ENCODE measurements at places on chromosomes 16 and 17.
A peak's percentile ranks its signal among the peaks of the same experiment; 100 is the strongest.

- no peak for DNase-seq
These were observed 30.2 kb upstream of the JPT2 start for GRCh38 chr16:1647856-1648255.

GRCh38 chr17:76485569-76485968 lies 15.7 kb downstream of the RHBDF2 start:
- no peak for DNase-seq

- DNase-seq = no peak
These were observed 9.2 kb upstream of the CCL13 start for GRCh38 chr17:34347063-34347462.

- DNase-seq = no peak
These were observed 13.0 kb downstream of the ALOX15B start for GRCh38 chr17:8051831-8052230.

- no peak for DNase-seq
These were observed 7.6 kb upstream of the GFAP start for GRCh38 chr17:44922746-44923470.

GRCh38 chr17:40103071-40103661 lies 2.8 kb upstream of the NR1D1 start:
- no peak for DNase-seq

GRCh38 chr16:30874244-30874820 lies 19.5 kb downstream of the BCL7C start:
- DNase-seq = no peak

- no peak for DNase-seq
These were observed 11.1 kb downstream of the PITPNM3 start for GRCh38 chr17:6545291-6545690.

- no peak for DNase-seq
These were observed 1.0 kb downstream of the VEZF1 start for GRCh38 chr17:57986841-57987580.

- no peak for DNase-seq
These were observed 54.8 kb upstream of the CRISPLD2 start for GRCh38 chr16:84764970-84765369.

GRCh38 chr17:82101767-82102679 lies 4.0 kb upstream of the FASN start:
- DNase-seq = no peak

- peak; percentile 38 for DNase-seq
These were observed 13.2 kb upstream of the AURKB start for GRCh38 chr17:8223356-8224126.

DNA sequence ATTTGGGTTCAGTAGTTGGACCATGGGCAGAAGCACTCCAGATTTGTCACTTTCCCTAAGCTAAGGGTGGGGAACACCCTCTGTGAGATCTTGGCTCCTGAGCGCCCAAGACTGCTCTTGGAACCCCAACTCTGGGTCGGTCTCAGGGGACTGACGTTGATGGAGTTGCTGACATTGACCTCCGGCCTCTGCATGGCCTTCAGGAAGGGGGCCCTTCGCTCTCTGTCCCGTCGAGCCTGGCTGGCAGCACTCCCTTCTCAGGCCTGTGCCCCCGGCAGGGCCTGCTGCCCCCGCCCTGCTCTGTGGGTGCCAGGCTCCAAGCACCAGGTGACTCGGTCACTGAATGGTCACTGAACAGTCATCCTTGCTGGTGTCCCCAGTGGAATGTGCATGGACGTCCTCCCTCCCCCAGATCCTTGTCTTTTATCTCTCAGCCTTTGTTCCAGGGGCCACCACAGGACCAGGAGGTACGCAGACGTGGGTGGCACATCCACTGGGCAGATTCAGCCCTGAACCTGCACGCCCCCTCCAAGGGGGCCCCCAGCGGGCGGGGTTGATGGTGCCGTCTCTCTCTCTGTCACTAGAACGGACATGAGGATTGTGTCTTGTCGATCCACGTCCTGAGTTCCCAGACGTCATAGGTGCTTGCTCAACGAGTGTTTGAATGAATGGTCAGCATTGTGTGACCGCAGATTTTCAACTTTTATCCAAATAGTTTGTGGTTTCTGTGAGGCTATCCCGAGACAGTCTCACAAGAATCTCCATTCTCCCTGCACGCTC lies 314.5 kb downstream of the SEC14L1 start:
- no peak for DNase-seq

GRCh38 chr17:4492721-4493561 lies 5.7 kb upstream of the SPNS2 start:
- DNase-seq = no peak

DNA sequence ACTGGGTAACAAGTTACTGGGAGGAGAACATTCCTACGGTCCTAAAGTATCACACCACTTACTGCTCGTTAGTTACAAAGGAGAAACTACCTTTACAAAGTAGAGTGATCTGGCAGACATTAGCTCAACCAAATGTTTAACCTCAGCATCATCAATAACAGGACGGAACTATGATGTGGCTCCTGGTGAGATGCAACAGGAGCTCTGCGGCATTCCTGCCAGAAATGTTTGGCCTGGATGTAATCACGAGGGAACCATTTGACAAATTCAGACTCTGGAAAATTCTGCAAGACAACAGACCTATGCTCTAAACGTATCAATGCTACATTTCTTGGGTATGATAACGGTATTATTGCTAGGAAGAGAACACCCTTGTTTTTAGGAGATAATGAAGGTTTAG lies 80.4 kb downstream of the MRM3 start:
- no peak for DNase-seq

DNA sequence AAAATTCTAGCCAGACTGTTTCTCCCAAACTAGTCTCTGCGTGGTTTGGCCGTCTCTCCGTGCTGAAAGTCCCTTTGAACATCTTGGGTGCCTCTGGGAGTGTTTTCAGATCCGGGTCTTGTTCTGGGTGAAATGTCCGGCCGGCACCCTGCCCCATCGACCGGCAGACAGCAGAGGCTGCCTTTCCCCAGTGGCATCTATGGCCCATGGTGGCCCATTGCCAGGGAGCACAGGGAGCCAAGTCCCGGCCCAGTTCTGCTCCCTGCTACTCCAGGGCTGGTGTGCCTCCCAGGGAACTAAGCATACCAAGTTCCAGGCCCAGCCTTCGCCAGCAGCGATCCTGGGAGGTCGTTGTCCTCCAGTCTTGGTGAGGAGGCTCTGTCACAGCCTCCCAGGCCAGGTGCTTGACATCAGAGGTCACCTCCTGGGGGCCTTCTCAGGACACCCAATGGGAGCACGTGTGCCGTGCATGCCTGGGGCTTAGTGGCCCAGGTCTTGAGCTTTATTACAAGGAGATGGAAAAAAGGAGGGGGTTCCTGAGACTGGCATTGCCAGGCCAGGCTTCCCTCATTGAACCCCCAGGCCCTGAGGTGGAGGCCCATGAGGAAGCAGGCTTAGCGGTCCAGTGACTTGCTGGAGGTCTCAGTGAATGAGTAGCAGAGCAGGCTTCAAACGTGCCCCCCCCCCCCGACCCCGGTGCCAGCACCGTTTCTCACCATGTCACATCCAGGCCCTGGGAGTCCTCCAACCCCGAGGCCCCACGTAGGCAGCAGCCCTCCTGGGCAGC lies 54.0 kb downstream of the PGS1 start:
- DNase-seq = no peak

GRCh38 chr17:19354748-19355147 lies 7.8 kb downstream of the B9D1 start:
- no peak for DNase-seq

DNA sequence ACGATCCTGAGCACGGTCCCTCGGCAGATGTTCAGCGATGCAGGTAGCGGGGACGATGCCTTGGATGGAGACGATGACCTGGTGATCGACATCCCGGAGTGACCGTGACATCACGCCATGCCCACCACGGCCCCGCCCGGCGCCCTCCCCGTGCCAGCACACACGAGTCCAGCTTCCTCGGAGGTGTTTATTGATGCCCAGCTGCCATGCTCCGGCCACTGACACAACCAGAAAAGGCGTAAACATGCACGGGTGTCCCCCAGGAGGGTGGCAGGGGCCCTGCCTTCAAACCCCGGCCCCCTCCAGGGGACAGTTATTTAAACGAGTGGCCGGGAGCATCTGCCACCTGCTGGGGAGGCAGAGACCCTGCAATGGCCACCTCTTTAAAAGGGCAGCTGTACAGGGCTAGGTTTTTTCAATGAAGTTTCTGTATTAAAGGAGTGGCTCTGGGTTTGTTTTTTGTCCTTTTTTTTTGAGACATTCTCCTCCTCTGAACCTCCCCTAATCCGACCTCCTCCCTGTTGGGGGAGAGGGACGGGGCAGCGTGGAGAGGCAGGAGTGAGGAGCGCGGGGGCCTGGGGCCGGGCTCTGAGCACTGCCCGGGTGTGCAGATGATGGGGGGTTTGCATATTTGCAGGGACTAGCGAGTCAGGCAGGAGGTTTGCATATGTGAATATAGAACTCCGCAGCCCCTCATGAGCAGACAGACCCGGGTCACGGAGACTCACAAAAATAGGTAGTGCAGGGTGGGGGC lies 5.3 kb downstream of the DOC2A start:
- DNase-seq = no peak

GRCh38 chr17:65222214-65222738 lies 85.1 kb downstream of the RGS9 start:
- DNase-seq = no peak

DNA sequence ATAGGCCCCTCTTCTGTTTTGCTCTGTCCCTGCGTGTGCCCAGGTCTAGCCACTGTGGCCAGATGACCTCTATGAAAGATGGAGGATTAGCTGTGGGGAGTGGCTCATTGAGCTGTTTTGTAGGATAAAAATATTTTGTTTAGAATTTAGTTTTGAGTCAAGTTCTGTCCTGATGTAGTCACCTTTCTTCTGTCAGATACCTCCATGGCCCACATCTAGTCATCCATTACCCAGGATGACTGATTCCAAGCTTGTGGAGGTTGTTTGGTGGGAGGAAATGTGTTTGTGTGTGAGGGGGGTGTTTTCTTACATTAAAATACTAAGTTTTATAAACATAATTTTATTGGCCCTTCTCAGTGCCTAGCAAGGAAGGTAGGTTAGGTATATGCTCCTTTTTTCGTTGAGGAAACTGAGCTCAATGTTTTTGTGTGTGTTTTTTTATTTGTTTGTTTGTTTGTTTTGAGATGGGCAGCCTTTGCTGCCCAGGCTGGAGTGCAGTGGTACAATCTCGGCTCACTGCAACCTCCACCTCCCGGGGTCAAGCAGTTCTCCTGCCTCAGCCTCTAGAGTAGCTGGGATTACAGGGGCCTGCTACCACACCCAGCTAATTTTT lies 16.3 kb downstream of the SNX11 start:
- no peak for DNase-seq

- no peak for DNase-seq
These were observed 177.3 kb downstream of the CYB561 start for GRCh38 chr17:63268827-63269226.

GRCh38 chr17:8451933-8452614 lies 16.4 kb downstream of the NDEL1 start:
- DNase-seq = no peak

DNA sequence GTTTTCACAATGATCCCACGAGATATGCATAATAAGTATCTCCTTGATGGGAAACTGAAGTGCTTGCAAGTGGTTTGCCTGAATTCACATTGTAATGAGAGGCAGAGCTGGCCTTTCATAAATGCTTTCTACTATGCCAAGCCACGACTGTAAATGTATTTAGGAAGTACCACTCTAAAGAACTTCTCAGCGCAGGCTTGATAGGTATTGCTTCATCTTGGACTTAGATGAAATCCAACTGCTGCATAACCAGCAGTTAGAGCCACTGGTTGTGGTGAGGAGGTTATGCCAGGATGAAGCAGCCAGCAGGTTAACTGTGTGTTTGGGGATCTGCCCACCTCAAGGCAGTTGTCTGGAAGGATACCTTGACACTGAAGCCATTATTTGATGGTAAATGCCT lies 26.8 kb downstream of the MARCHF10 start:
- no peak for DNase-seq

GRCh38 chr17:42067371-42068091 lies 17.1 kb upstream of the C17orf113 start:
- peak; percentile 68 for DNase-seq

DNA sequence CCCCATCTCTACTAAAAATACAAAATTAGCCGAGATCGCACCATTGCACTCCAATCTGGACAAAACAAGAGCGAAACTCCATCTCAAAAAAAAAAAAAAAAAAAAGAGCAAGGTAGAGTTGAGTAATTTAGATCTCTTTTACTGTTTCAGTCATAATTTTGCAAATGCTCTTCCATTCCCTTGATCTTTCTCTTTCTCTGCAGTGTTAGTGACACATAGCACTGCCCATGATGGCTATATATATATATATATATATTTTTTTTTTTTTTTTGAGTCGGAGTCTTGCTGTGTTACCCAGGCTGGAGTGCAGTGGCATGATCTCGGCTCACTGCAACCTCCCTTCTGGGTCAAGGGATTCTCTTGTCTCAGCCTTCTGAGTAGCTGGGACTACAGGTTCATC lies 12.2 kb upstream of the PHOSPHO1 start:
- no peak for DNase-seq

- DNase-seq = no peak
These were observed 17.1 kb upstream of the RHOT1 start for GRCh38 chr17:32124985-32125847.

DNA sequence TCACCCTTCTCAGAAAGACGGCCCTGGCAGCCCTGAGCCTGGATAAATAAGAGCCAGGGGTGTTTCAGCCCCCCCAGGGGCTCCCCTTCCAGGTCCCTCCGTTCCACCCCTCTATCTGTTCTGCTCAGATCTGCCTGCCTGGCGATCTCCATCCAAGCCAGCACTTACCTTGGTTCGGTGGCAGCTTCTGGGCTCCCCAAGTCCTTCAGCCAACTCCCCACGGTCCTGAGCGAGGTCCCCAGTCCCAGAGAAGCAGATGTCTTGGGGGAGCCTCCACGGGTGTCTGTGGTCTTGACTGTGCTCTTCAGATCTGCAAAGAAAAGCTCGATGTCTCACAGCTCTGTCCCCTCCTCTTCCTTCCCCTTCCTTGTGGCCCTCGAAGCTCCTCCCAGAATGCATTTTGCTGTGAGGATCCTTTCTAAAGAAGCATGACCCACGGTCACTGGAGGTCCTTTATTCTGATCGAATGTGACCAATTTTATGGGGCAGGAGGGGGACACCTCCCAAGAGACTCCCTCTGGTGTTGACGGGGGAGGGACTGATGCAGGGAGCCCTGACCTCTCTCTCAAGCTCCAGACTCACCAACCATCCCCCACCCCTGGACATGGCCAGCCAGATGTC lies at the start of gene PIK3R6:
PIK3R6 (minus strand) TSS at position 314 of the 621 bp plus-strand sequence. CDS start 17,880 bp downstream, outside the sequence.
- DNase-seq = no peak

DNA sequence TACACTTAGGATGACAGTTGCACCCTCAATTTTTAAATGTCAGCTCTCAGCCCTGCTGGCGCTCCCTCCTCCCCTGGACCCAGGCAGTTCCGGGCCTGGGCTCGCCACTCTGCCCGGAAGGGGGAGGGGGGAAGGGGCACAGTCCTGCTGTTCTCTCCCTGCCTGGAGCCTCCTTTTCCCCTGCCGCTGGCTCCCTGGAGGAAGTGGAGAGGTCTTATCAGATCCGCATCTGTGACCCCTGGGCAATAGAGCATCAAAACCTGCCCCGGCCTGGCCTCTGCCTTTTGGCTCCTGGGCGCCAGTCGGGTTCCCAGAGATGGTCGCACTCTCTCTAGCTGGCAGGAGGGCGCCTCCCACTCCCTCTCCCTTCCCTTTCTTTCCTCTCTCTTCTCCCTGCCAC lies 149.3 kb downstream of the IRF8 start:
- no peak for DNase-seq

GRCh38 chr16:85401917-85402766 lies 211.0 kb upstream of the GSE1 start:
- no peak for DNase-seq
